ENCODE measurements at places on chromosomes 3 and 15.

GRCh38 chr3:138806376-138807080 lies 28.2 kb downstream of the PIK3CB start:
- DNase-seq = no peak

DNA sequence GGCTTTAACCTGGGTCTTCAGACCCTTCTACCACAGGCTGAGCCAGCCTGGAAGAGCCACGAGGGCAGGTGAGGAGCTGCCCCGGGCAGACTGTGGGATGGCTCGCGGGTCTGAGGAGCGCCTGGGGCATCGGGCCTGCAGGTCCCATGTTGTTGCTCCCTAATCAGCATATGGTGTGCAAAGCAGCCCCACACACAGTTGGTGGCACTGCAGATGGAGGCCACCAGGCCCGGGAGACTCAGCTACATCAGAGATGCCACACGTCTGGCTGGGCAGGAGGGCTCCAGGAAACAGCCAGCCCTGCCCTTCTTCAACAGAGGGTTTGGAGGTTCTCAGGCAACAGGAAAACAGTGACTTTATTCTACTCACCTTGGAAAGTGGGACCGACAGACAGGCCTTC lies 63.9 kb downstream of the XXYLT1 start:
- DNase-seq = no peak

GRCh38 chr3:126982471-126983175 lies at the start of gene PLXNA1:
Gene PLXNA1, plus strand, starts transcription at chr3:126983115. Its CDS starts 5,479 bp downstream, at chr3:126988594.
- peak; percentile 81 for DNase-seq

DNA sequence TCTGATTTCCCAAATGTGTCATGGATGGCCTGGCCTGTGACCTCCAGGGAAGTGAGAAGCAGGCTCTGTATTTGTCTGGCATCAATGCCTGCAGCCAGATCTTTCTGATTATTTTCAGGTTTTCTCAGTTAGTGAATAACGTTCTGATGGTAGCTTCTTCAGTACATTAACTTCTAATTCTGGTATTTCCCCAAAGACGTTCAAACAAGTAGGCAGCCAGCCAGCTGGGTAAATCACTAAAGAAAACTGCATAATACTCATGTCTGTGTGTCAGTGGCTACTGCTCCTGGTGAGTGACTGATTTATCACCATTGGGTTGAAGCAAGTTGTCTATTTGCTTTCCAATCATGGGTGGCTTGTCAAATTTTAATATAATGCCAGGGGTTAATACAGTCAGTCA lies 162.6 kb upstream of the PFN2 start:
- DNase-seq = peak; percentile 73

DNA sequence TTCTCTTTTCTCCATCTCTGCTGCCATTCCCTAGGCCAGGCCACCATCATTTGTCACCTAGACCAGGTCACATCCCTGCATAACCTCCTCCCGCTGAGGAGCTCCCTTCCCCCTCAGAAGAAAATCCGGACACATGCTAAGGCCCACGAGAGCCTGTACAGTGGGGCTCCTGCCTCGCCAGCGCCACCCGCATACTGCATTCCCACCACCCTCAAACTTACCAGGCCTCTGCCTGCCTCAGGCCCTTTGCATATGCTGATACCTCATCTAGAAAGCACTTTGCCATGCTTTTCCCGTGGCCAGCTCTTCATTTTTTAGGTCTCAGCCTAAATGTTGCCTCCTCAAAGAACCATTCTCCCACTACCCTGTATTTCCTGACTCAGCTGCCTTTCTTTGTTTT lies 220.1 kb upstream of the CTDSPL start:
- DNase-seq = no peak

GRCh38 chr3:46883054-46883829 lies 5.7 kb downstream of the PTH1R start:
- peak; percentile 50 for DNase-seq

DNA sequence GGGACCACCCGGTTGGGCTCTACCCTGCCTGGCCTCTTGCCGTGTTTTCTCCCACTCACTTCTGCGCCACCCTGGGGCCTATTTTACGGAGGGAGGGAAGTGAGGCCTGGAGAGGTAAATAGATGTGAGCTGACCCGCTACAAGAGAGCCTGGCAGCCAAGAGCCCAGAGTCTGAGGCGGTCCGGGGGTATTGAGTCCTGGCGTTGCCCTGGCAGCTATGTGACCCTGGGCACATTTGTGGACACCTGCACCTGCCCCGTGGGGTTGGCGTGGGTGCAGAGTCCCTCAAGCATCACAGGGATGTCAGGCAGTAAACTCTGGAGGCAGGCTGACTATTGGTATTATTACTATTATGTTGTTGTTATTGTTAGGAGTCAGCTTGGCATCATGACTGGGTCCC lies 85.7 kb downstream of the FBLN2 start:
- DNase-seq = no peak

- DNase-seq = no peak
These were observed 1.9 kb upstream of the CAMKV start for GRCh38 chr3:49871531-49872153.

DNA sequence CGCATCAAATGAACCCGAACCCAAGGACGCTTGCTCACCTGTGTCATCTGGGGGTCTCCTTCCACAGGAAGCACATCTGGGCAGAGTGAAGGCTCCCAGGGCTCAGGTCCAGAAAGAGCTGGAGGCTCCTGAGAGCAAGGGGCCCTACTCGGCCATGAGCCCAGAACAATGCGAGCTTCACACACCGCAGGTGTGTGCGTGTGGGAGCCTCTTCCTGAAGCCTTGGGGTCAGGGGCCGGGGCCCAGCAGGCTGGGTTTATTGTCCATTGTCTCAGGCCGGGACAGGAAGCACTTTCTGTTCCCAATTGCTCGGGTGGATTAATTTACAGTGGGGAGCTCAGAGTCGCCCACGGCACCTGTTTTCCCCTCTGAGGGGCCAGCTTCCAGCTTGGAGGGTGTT lies 74.8 kb downstream of the RPN1 start:
- DNase-seq = no peak

- no peak for DNase-seq
These were observed 79.2 kb downstream of the CD47 start for GRCh38 chr3:108011616-108012015.

DNA sequence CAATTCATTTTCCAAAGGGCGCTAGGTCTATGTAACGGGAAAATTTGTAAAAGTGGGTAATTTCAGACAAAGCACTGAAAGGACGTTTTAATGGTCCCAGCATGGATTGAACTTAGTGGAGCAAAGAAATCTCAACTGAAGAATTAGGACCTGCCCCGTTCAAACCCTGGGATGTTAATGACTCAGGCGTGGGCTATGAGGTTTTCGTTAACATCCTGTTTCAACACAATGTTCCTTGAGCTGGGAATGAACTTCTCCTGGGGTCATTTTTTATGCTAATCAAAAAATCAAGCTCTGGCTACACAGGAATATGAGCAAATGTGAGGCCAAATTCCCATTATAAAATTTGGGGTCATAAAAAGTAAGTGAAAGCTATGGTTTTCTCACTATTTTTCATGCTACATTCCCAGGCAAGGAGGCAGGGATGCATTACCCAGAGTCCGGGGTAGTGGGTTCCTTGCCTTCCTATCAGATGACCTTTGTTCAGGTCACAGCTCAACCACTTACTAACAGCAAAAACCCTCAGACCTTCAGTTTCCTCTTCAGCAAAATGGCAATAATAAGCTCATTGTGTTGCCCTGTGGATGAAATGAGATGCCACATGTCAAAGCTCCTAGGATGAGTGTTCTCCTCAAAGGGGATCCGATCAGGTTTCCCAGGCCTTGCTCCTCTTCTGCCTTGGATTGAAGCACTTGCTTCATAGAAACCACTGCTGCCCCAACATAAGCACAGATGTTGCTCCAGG lies 271.4 kb downstream of the ARRDC4 start:
- DNase-seq = peak; percentile 14

GRCh38 chr15:28167042-28167441 lies 67.9 kb upstream of the OCA2 start:
- DNase-seq = no peak

DNA sequence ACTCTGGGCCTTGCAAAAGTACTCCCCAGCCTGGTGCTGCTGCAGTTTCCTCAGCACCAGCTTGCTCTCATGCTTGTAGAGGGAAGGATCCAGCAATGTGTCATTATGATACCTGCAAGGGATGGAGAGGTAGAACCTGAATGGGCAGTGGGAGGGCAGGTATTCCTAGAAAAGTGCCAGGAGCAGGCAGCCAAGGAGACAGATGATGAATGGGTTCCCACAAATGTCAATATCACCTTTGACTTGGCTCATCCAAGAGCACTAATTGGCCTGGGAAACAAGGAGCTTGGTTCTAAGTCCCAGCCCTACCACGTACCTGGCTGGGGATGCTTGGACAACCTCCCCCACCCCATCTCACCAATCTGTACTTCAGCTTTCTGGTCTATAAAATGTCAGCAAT lies 9.4 kb downstream of the CILP start:
- no peak for DNase-seq

DNA sequence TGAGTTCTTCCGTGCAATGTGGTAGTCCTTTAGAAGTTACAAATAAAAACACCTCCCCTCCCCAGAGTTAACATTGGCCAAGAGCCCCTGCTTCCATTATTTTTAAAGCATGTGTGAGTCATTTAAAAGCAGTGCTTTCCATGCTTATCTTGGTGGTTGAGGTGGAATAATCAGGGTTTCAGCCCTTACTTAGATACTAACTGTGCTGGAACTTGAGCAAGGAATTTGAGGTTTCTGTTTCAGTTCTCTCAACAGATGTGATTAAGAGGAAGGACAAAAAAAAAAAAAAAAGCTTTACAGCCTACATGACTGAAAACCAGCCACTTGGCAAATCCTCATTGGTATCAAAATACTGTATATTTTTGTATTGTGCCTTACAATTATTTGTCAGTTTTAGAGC lies 64.5 kb downstream of the CGNL1 start:
- peak; percentile 75 for DNase-seq

GRCh38 chr15:66658044-66658443 lies 44.0 kb upstream of the SMAD6 start:
- no peak for DNase-seq

DNA sequence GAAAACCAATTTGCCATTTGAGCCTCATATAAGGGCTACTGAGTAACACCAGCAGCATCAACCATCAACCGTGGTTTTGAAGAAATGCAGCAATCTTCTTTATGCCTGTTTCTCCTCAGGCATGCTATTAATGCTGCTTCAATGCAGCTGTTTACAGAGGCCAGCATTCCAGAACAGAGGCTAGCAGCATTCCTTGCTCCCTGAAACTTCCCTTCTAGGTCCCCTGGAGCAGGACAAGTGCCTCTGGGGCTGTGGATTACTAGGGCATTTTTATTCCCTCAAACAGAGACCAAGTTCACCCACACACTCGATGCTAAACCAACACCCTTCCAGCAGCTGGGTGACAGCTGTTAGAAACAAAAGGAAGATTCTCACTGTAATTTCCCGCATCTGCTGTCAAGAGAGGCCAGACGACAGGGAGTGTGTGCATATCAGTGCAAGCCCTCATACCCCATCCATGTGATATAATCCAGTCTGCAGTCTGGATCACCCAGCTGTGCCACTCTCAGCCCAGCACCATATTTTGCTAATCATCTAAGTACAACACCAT lies 57.5 kb downstream of the HOMER2 start:
- DNase-seq = peak; percentile 35

- DNase-seq = peak; percentile 19
These were observed 4.9 kb downstream of the CHAC1 start for GRCh38 chr15:40958146-40958545.

DNA sequence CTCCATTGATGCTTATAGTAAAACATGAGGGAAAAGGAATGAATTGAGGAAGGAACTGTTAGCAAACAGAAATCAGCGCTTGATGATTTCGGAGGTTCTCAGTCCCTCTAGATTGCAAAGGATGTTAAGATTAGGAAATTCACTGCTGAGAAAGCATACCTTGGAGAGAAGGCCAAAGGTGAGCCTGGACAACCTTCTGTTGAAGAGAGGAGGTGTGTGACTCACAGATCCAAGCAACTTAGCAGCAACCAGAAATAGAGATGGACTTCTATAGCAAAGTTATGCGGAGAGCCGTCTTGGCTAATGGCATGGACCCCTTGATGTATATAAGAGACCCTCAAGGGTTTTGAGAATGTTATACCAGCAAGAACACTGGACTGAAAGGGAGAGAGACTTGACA lies 114.3 kb downstream of the EEFSEC start:
- no peak for DNase-seq

DNA sequence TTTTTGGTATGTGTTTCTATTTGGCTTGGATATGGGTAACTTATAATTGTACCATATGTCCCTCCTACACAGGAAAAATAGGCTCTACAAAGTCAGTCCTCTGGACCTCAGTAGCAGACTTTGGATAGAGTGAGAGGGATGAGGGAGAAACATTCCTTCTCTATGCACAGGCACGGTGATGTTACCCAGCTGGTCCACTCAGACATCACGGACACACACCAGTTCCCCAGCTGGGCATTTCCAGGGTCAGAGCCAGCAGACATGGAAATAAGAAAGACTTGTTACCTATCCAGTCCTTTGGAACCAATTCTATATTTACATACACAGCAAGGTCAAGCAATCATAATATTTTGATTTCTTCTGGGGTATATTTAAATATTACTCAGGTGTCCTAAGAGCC lies 433.1 kb upstream of the KCNMB2 start:
- no peak for DNase-seq

GRCh38 chr3:129121016-129121791 lies 400 bp downstream of the RAB43 start:
- no peak for DNase-seq

- DNase-seq = no peak
These were observed 48.0 kb downstream of the CACNA2D2 start for GRCh38 chr3:50455161-50456018.

- DNase-seq = no peak
These were observed 38.0 kb downstream of the TXNRD3 start for GRCh38 chr3:126616931-126617330.

GRCh38 chr3:196633555-196634151 lies 5.8 kb upstream of the NRROS start:
- DNase-seq = no peak

DNA sequence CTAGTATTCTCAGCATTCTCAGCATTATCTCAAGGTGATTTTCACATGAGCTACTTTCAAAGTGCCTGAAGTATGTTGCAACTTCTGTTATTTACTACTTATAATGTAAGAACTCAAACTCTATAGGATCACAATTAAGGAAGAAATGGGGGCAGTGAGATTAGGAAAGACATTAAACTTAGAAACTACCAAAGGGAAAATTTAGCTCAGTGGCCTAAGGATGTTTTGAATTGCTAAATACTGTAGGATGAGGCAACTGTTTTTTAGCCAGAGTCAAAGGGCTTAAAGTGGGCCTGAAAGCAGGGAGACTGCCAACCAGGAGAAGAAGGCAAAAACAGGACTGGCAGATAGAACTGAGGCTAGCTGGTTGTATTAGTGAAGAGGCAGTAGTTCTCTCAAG lies 55.5 kb upstream of the MBNL1 start:
- DNase-seq = no peak

DNA sequence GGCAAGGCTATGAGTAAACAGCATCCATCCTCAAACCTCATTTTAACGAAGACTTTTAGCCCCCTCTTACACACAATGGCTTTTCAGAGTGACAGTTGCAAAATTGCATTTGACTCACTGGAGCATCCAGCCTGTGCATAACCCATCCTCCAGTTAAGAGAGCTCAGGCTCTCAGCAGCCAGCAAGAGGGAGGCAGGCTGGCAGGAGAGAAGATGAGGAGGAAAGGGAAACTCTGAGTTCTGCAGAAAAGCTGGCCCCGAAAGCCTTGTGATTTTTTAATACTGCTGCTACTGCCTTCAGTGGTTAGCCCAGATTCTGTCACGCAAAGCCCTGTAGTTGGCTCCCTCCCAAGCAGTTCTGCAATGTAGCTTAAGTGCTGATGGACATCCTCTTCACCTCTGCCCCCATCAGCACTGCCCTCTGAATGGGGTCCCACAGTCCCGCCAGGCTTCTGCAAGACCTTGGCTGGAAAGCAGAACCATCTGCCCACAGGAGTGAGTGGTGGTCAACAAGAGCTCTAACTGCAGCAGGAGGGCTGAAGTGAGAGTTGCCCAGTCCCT lies 371.3 kb downstream of the EPHB1 start:
- no peak for DNase-seq

Measured in fibroblast of skin of right biceps (primary cell).